ENCODE measurements at places on chromosomes 13 and 19. TPM values are rescaled to one million over a fixed set of nuclear protein-coding genes. Genes with fewer than 3 reads are reported as not detected.

The BLVRB gene
- 89.9 TPM for total RNA-seq

The RPS5 gene
- total RNA-seq = 802 TPM

The B3GNT3 gene
- total RNA-seq = 36.2 TPM

The OVOL3 gene
- total RNA-seq = not detected

The TRIM28 gene
- total RNA-seq = 229 TPM

The TSKS gene
- 0.50 TPM for total RNA-seq

The GAS6 gene
- total RNA-seq = 83.5 TPM

The CYP2F1 gene
- total RNA-seq = not detected

The TRPC4 gene
- 2.9 TPM for total RNA-seq

The OR7A5 gene
- not detected for total RNA-seq

The POLRMT gene
- 49.8 TPM for total RNA-seq

The SH2D3A gene
- total RNA-seq = 35.4 TPM

The CGB2 gene
- not detected for total RNA-seq

DNA sequence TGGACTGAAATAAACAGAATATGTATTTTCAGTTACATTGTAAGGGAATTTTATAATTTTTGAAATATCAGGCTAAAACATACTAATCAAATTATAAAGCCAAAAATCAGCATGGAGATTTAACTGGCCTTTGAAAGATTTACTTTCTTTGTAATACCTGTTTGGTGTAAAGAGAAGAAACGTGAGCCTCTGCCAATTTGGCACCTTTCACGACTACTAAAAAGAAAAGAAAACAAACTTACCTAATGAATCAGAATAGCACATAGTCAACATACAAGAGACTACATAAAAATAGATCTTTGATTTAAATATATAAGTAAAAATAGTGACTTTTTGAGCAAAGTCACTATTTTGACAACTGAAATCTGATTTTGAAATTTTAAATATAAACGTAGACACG is 87.4 kb downstream of the RBM26 start:
- H3K27me3 ChIP-seq = no peaks in the 10 kb centered on the region
- H3K36me3 ChIP-seq = peaks cover 12% of the 10 kb centered on the region
- no peak overlapping the region for H3K27ac ChIP-seq
- no peak for DNase-seq

DNA sequence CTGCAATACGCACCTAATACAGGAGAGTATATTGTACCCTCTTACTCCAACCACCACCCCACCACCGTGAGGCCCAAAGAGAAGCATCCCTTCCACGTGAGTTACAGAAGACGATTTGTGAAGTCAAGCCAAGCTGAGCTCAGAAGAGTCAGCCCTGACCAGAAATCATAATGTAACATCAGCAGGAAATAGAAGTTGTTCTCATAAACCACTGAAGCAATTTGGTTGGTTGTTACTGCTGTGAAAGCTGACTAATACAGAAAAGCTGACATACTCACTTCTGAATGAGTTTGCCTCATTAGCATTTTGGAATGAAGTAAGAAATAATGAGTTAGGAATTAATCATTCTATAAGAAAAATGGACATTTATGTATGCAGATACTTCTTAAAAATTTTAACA is 749.4 kb upstream of the SLC10A2 start:
- no peak for DNase-seq
- H3K36me3 ChIP-seq = no peaks in the 10 kb centered on the region
- no peak overlapping the region for H3K27ac ChIP-seq
- H3K4me1 ChIP-seq = no peaks in the 10 kb centered on the region
- no peaks in the 10 kb centered on the region for H3K27me3 ChIP-seq

DNA sequence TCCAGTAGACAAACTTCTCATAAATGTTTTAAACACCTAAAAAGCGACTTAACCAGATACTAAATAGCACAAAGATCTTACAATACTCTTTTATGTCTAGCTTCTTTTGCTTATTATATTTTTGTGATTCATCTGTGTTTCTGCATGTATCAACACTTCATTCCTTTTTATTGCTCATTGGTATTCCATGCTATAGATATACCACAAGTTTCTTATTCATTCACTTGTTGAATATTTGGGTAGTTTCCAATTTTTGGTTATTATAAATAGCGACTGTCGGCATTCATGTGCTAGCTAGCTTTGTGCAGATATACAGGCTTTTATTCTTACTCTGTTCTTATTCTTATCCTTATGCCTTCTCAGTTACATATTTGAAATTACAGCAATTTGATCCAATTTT is 50.0 kb upstream of the RGCC start:
- DNase-seq = no peak
- H3K27me3 ChIP-seq = no peaks in the 10 kb centered on the region
- no peaks in the 10 kb centered on the region for H3K36me3 ChIP-seq
- no peak overlapping the region for H3K4me3 ChIP-seq
- no peak overlapping the region for H3K27ac ChIP-seq
- no peaks in the 10 kb centered on the region for H3K4me1 ChIP-seq

DNA sequence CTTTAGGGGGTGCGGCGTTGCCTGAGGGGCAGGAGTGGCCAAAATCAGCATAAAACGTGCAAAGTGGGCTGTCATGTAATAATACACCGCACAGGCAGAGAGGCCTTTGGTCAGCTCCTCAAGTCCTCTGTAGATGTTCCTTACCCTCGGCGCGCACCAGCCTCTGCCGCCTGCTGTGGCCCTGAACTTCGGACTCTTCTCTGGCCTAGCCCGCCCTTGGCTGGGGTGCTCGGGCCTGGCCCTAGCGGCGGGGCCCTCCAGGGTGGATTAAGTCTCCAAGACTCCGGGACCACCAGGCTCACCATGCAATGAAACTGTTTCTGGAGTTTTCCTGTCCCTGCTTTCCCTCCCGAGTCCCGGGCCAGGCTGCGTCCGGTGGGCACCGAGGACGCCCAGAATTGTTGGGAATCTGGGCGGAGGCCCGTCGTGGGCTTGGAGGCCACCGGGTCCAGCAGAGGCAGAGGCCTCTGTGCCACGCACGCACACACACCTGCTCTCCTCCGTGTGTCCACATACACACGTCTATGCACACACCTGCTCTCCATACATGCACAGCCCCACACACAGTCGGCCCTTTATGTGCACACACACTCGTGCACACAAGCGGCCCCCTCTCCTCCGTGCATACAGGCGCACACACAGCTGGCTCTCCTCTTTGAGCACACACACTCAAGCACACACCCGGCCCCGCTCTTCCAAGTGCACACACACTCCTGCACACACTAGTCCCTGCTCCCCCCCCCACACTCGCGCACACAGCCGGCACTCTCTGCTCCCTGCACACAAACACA is 1.5 kb upstream of the TFDP1 start:
- H3K4me1 ChIP-seq = peaks cover 6% of the 10 kb centered on the region
- H3K27ac ChIP-seq = no peak overlapping the region

DNA sequence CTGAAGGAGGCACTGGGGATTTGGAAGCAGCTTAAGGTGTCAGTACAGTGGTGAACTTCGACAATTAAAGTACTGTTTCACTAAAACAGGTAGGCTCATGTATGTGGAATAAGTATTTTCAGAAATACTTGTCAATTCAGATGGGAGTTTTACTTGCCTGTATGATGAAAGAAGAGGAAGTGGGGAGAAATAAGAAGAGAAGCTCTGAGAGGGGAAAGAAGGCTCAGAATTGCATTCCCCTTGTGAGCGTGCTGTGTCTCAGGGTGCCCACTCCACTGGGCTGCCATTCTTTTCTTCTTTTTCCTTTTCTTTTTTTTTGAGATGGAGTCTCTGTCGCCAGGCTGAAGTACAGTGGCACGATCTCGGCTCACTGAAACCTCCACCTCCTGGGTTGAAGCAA is 38.6 kb upstream of the RNF17 start:
- DNase-seq = no peak
- no peaks in the 10 kb centered on the region for H3K4me1 ChIP-seq
- no peak overlapping the region for H3K4me3 ChIP-seq
- no peaks in the 10 kb centered on the region for H3K36me3 ChIP-seq
- no peaks in the 10 kb centered on the region for H3K27me3 ChIP-seq

DNA sequence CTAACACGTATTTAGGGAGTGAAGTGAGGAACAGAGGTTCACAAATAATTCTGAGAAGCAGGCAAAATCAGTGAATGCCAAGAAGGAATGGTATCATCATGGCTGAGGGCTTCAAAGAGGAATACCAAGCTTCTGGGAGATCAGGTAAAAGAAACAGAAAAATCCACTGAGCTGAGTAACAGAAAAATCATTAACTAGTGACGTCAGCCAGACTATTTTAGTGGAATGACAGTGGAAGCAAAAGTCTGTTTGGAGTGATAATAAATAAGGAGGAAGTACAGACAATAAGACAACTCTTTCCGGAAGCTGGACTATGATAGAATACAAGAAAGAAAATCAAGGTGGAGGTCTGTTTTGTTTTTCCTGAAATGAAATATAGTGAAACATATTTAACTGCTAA is 83.5 kb downstream of the SACS start:
- no peaks in the 10 kb centered on the region for H3K4me1 ChIP-seq
- H3K4me3 ChIP-seq = no peak overlapping the region
- no peak for DNase-seq
- H3K36me3 ChIP-seq = no peaks in the 10 kb centered on the region
- H3K27me3 ChIP-seq = no peaks in the 10 kb centered on the region

GRCh38 chr19:12783849-12784393 is 7.4 kb upstream of the JUNB start:
- H3K4me1 ChIP-seq = peaks cover 46% of the 10 kb centered on the region
- peak; percentile 93 for DNase-seq
- no peaks in the 10 kb centered on the region for H3K27me3 ChIP-seq
- H3K27ac ChIP-seq = peak overlapping the region; percentile 98

GRCh38 chr19:44879309-44880065 is 11.6 kb upstream of the TOMM40 start:
- peak; percentile 73 for DNase-seq
- H3K27ac ChIP-seq = no peak overlapping the region
- no peak overlapping the region for H3K4me3 ChIP-seq

- no peaks in the 10 kb centered on the region for H3K36me3 ChIP-seq
- H3K27me3 ChIP-seq = peaks cover 5% of the 10 kb centered on the region
- no peaks in the 10 kb centered on the region for H3K4me1 ChIP-seq
- DNase-seq = no peak
- H3K4me3 ChIP-seq = no peak overlapping the region
Observed at GRCh38 chr19:54392105-54392504, 23.2 kb upstream of the TTYH1 start.

GRCh38 chr19:49689133-49690078 is at the start of gene ADM5:
Gene ADM5, plus strand, starts transcription at chr19:49689594. Its CDS starts 244 bp downstream, at chr19:49689838.
- H3K4me3 ChIP-seq = peak within 1 kb of the TSS; percentile 58
- H3K4me1 ChIP-seq = peaks cover 6% of the 10 kb centered on the region
- H3K36me3 ChIP-seq = no peaks in the 10 kb centered on the region
- no peak for DNase-seq
- H3K27ac ChIP-seq = no peak within 1 kb of the TSS

DNA sequence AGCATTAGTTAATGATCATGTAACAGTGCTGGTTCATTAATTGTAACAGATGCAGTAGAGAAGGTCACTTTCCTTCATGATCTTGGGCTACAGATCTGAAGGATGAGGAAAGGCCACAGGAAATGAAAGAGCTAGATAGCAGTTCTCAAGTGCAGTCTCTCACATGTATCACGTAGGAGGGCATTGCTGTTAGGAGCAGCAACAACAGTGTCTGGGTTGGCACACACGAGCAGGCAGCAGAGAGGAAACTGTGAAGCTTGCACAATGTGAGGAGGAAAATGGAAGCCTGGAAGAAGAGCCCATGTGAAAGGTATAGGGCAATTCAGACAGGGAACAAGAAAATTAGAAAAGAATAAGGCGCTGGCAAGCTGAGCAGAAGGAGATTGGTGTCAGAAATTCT is 1741.5 kb downstream of the PCDH9 start:
- H3K4me3 ChIP-seq = no peak overlapping the region
- no peak overlapping the region for H3K27ac ChIP-seq
- no peak for DNase-seq
- H3K27me3 ChIP-seq = no peaks in the 10 kb centered on the region

DNA sequence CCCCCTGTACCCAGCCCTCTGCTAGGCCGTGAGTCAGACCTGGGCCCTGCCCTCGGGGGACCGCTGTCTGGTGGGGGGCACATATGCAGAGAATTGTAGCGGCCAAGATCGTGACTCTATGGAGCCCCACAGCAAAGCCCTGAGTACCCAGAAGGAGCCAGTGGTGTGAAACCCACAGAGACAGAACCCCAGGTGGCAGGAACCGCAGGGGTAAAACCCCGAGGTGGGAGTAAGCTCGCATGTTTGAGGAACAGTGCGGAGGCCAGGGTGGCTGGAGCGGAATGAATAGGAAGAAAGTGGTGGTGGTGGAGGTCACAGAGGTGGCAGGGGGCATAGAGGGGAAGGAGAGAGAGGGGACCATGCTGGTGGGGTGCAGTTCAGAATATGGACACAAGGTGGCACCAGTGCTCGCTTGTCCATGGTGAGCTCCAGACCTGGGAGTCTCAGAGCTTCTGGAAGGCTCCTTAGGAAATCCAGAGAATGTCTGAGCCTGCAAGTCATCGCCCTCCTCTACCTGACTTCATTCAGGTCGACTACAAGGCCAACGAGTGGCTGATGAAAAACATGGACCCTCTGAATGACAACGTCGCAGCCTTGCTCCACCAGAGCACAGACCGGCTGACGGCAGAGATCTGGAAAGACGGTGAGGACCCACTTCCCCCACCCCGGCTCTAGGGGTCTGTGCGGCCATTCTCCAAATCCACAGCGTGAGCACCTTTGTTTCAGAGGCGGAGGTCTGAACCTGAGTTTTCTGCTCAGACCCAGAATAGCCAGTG is 48.9 kb downstream of the MYH14 start:
- no peaks in the 10 kb centered on the region for H3K4me1 ChIP-seq
- H3K36me3 ChIP-seq = no peaks in the 10 kb centered on the region
- DNase-seq = no peak
- no peak overlapping the region for H3K4me3 ChIP-seq
- no peak overlapping the region for H3K27ac ChIP-seq

DNA sequence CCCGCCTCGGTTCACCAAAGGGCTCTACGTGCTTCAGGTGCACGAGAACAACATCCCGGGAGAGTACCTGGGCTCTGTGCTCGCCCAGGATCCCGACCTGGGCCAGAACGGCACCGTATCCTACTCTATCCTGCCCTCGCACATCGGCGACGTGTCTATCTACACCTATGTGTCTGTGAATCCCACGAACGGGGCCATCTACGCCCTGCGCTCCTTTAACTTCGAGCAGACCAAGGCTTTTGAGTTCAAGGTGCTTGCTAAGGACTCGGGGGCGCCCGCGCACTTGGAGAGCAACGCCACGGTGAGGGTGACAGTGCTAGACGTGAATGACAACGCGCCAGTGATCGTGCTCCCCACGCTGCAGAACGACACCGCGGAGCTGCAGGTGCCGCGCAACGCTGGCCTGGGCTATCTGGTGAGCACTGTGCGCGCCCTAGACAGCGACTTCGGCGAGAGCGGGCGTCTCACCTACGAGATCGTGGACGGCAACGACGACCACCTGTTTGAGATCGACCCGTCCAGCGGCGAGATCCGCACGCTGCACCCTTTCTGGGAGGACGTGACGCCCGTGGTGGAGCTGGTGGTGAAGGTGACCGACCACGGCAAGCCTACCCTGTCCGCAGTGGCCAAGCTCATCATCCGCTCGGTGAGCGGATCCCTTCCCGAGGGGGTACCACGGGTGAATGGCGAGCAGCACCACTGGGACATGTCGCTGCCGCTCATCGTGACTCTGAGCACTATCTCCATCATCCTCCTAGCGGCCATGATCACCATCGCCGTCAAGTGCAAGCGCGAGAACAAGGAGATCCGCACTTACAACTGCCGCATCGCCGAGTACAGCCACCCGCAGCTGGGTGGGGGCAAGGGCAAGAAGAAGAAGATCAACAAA is 2.6 kb downstream of the PCDH17 start:
- no peaks in the 10 kb centered on the region for H3K4me1 ChIP-seq
- H3K27me3 ChIP-seq = peaks cover 8% of the 10 kb centered on the region
- H3K36me3 ChIP-seq = no peaks in the 10 kb centered on the region

- no peaks in the 10 kb centered on the region for H3K27me3 ChIP-seq
- no peak overlapping the region for H3K27ac ChIP-seq
- H3K36me3 ChIP-seq = no peaks in the 10 kb centered on the region
- no peak for DNase-seq
- H3K4me1 ChIP-seq = no peaks in the 10 kb centered on the region
Observed at GRCh38 chr13:31042049-31042448, 109.6 kb downstream of the TEX26 start.

Measured in kidney (tissue), 22 donors.